ENCODE measurements at places on chromosomes 2 and 18. TPM values are rescaled to one million over a fixed set of nuclear protein-coding genes. Genes with fewer than 3 reads are reported as not detected.

MAP3K19 gene
- total RNA-seq: not detected

CNDP2 gene
- total RNA-seq: 136 TPM

CYTIP gene
- total RNA-seq: 12.4 TPM

- no peak for DNase-seq
Measured at GRCh38 chr2:118055512-118056164, 32.6 kb upstream of the INSIG2 start.

DNA sequence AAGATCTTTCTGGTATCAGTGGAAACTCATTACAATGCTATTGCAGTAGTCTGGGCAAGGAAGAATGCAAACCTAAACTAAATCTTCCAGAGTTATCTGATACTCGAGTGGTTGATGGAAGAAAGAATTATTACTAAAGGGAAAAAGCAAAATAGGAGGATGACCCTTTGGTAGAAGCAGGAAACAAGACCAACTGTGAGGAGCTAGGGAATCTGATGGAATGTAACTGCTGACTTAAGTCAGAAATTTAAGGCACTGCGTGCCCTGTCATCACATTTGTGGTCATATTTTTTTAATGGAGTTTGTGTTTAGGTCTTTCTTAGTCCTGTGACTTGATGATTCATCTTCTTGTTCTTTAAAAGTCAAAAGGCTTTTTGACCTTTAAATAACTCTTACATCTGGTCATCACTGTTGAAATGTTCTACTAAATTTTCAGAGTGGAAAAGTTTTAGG is 36.5 kb upstream of the ARMC9 start:
- no peak for DNase-seq

DNA sequence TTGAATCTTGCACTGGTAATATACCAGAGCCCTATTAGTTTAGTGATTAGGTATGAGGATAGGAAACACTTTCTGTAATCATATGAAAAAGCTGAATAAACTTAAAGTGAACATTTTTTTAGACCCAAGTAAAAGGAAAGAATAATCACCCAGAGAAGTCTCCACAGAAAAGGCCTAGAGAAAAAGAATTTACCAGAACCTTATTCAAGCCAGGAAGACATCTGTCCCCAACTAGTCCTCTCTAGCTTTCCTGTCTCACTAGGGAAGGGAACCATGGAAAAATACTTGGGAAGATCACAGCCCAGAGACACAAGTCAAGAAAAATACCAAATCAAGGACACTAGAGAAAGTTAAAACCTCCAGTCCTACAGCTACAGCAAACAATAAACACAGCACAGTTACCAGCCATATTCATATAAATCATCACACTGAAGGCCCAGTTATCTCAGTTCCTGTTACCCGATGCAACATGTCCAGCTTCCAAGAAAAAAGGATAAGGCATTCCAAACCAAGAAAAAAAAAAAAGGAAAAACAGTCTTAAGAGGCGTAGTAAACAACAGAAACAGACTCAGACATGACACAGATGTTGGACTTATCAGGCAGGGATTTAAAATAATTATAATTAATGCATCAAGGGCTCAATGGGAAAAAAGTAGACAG is 461.5 kb downstream of the IRS1 start:
- no peak for DNase-seq

DNA sequence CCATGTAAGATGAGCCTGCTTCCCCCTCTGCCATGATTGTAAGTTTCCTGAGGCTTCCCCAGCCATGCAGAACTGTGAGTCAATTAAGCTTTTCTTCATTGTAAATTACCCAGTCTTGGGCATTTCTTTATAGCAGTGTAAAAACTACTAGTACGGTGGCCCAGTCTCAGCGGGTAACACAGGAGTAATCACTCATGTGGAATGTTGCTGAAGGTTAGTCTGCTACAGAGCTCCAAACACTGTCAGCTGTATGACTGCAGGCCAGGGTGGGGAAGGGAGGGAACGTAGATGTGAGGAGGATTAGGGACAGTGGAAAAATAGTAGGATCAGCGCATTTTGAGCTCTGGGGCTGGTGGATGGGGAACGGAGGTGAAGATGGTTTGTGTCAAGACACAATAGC is 711.2 kb upstream of the SOX11 start:
- no peak for DNase-seq

DNA sequence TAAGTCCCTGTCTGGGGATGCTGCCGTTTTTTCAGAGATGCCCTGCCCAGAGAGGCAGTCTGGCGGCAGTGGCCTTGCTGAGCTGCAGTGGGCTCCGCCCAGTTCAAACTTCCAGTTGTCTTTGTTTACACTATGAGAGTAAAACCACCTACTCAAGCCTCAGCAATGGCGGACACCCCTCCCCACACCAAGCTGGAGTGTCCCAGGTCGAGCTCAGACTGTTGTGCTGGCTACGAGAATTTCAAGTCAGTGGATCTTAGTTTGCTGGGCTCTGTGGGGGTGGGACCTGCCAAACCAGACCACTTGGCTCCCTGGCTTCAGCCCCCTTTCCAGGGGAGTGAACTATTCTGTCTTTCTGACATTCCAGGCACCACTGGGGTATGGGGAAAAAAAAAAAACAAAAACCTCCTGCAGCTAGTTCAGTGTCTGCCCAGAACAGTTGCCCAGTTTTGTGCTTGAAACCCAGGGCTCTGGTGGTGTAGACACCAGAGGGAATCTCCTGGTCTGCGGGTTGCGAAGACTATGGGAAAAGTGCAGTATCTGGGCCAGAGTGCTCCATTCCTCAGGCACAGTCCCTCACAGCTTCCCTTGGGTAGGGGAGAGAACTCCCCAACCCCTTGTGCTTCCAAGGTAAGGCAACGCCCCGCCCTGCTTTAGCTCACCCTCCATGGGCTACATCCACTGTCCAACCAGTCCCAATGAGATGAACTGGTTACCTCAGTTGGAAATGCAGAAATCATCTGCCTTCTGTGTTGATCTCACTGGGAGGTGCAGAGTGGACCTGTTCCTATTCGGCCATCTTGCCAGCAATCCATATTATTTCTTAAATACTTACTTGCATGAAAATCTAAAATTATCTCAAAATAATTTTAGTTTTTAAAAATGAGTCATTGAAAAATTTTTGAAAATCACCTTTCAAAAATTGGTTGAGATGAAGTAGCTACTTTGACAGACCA is 338.0 kb downstream of the OSR1 start:
- no peak for DNase-seq

DNA sequence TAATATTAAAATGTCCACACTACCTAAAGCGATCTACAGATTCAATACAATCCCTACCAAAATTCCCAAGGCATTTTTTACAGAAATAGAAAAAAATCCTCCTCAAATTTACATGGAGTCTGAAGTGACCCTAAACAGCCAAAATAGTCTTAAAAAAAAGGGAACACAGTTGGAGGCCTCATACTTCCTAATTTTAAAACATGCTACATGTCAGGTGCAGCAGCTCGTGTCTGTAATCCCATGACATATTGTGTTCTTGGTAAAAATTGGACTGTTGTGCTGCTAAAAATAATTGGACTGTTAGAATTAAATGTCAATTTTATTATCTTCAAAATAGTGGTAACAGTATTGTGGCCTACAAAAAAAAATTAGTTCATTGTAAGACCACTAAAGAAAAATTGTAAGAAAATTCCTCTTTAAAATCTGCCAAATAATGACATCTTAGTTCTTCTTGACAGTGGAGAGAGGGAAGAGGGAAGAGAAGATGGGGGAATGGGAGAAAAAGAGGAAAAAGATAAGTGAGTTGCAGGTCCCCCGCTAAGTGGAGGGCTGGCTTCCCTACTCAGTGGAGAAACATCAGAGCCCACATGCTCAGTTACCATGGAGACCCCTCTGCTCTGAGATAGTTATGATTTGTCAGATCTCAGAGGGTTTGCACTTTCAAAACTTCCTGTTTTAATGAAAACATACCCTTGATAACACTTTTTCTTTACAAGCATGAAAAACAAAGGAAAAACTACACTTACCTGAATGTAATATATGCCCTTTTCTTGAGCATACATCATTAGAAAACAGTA is 46.5 kb downstream of the UNC50 start:
- DNase-seq: no peak

- no peak for DNase-seq
Measured at GRCh38 chr18:30957066-30957465, 85.5 kb downstream of the DSC3 start.

All from esophagus squamous epithelium (tissue), 5 donors.